ENCODE measurements at places on chromosomes 1 and 21. TPM values are rescaled to one million over a fixed set of nuclear protein-coding genes. Genes with fewer than 3 reads are reported as not detected.

Gene FAM163A
- 10.1 TPM for total RNA-seq

Gene OR2L8
- total RNA-seq = not detected

GRCh38 chr1:197920067-197920396 is 2.9 kb downstream of the LHX9 start:
- no peak for DNase-seq

- DNase-seq = no peak
Measured at GRCh38 chr1:3656450-3657095, 4.3 kb downstream of the TP73 start.

Gene UBE2U
- not detected for total RNA-seq

DNA sequence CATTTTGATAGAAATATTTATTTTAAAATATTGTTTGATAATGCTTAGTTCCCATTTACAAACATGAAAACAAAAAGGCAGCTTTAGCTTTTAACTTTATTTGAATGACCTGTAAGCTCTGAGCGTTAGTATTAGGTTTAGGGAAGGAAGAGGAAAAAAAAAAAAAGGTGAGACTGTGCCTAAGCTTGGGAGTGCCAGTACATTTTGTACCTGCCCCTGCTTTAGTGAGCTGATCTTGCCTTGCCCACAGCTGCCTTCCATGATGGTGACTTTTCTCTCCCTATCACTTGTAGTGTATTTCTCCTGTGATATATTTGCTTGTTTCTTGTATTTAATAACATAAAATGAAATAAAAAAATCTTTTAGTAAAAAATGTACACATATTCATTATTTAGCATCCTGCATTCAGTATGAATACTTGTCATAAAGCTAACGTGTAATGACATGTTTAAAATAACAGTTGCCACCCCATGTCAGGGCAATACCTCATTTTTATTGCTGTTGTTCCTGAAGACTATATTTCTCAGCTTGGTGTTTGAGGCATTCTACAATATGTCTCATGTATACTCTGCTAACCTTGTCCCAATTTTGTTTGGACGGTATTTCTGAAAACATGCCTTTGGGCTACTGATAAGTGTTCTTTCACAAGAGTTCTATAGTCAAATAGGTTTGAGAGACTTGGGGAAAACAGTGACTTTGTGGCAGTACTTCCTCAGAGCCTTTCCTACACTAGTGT is 76.3 kb downstream of the NEK7 start:
- no peak for DNase-seq
